NCI-H460 (cell line): ENCODE measurements at places on chromosomes 11 and 22. TPM values are rescaled to one million over a fixed set of nuclear protein-coding genes. Genes with fewer than 3 reads are reported as not detected.

GRCh38 chr11:112100462-112100861 lies 13.8 kb downstream of the SDHD start:
- no peak for DNase-seq

- DNase-seq: no peak
Measured at GRCh38 chr11:78420796-78421209, 3.2 kb upstream of the GAB2 start.

ENTHD1 gene
- not detected in 2 replicates for total RNA-seq

DNA sequence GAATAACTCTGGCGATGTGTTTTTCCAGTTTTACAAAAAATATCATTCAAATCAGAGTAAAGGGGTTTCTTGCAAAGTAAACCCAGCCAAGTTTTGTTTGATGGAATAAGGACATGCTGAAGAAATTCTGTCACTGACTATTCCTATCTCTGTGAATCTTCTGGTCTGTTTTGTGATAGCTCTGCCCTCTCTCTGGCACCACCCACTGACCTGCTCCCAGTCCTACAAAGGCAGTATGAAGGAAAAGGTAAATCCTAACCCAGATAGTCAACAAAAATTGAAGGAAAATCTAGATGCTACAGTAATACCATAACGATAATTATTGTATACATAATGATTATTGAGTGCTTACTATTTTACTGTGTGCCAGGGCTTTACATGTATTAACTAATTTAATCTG lies 76.3 kb upstream of the TP53AIP1 start:
- DNase-seq: no peak

GRCh38 chr11:92492372-92492771 lies 267.8 kb downstream of the FAT3 start:
- no peak for DNase-seq

MMP3 gene
- not detected in 2 replicates for total RNA-seq

- DNase-seq: no peak
Measured at GRCh38 chr22:24145446-24146193, 35.7 kb upstream of the SUSD2 start.

RCE1 gene
- 24.1 and 30.8 TPM in 2 replicates for total RNA-seq

ALDH3B2 gene
- not detected in 2 replicates for total RNA-seq

DNA sequence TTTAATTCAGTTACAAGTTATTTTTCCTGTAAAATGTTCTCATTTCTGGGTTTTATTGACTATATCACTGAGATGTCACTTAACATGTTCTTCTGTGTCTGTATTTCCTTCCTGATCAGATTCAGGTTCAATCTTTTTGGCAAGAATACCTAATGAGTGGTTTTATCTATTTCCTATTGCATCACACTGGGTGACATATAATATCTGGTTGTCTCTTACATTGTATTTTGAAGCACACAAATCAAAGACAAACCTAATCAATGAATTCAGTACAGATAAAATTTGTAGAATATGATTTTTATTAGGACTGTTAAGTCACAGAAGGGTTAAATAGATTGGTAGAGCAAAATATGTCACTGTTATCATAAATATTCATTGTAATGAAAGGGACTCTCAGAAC lies 60.4 kb downstream of the BCL2L13 start:
- no peak for DNase-seq

- no peak for DNase-seq
Measured at GRCh38 chr11:2748814-2749554, 49.2 kb upstream of the KCNQ1OT1 start.

- no peak for DNase-seq
Measured at GRCh38 chr11:117456027-117456720, 128.5 kb downstream of the CEP164 start.

OR52H1 gene
- total RNA-seq: not detected in 2 replicates
